T-helper 22 cell (primary cell): ENCODE measurements at places on chromosomes 7 and 10.
A peak's percentile ranks its signal among the peaks of the same experiment; 100 is the strongest.

- DNase-seq = no peak
Measured at GRCh38 chr10:37711617-37712488, 145.6 kb downstream of the ZNF248 start.

- no peak for DNase-seq
Measured at GRCh38 chr10:86232644-86233043, 134.0 kb downstream of the GRID1 start.

- DNase-seq = no peak
Measured at GRCh38 chr7:38819463-38819862, 89.5 kb downstream of the VPS41 start.

GRCh38 chr7:121337398-121337797 is 8.6 kb downstream of the WNT16 start:
- DNase-seq = no peak

GRCh38 chr10:70784471-70784870 is 706 bp downstream of the TBATA start:
- no peak for DNase-seq

GRCh38 chr7:127782075-127782474 is 130.1 kb downstream of the SND1 start:
- DNase-seq = no peak

DNA sequence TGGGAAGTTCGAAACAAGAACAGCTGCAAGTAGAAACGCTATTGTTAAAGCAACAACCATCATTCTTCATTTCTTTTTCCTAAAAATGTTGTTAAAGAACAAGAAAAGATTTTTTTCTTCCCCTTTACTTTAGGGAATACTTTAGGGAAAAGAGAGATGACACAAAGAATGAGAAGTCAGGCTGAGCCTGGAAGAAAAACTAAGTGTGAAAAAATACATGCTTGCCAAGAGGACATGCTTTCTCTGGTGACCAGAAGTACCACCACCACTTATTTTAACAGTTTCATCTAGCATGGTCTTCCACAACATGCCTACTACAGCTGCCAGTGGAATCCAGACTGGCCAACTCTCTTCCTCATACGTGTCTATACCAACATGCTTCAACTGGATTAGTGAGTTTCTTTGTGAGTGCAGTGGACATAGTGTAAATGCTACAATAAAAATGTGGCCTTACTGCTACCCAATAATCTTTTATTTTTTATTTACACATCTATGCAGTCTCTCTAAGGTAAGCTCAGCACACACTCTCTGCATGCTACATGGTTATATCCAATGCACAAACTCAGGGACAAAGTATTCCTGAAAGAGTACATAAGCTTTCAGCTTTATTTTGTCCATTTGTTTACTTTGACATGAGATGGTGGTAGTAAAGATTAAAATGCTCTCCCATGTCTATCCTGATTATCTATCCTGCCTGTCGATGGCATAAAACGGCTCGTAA is 196.2 kb downstream of the TAX1BP1 start:
- DNase-seq = no peak

DNA sequence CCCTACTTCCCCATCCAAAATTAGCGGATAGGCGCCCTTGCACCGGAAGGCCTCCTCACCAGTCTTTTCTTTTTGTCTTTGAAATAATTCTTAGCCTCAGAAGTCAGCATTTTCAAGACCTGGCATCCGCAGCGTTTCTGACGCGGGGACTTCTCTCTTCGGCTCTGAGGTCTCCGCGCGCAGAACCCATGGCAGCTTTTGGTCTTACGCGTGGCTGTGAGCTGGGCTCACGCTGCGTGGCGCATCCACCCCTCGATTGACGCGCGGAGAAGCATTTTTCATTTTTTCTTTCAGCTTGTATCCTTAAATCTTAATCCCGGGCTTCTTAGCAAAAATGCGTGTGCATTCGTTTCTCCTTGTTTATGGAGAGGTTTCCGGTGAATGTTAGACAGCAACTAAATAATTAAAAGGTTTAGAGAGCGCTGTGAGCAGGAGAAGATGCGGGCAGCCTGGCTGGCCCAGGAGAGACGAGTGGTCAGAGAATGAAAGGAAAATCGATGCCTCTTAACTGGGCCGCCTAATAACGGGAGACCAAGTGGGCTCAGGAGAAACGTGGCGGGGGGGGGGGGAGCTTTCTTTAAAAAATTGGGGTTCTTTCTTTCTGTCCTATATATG is 2.0 kb upstream of the GATA3 start:
- no peak for DNase-seq

- no peak for DNase-seq
Measured at GRCh38 chr10:77869626-77870420, 56.7 kb downstream of the DLG5 start.

- no peak for DNase-seq
Measured at GRCh38 chr7:155867734-155868400, 55.6 kb upstream of the SHH start.

- no peak for DNase-seq
Measured at GRCh38 chr10:31932838-31933237, 4.2 kb upstream of the ARHGAP12 start.

DNA sequence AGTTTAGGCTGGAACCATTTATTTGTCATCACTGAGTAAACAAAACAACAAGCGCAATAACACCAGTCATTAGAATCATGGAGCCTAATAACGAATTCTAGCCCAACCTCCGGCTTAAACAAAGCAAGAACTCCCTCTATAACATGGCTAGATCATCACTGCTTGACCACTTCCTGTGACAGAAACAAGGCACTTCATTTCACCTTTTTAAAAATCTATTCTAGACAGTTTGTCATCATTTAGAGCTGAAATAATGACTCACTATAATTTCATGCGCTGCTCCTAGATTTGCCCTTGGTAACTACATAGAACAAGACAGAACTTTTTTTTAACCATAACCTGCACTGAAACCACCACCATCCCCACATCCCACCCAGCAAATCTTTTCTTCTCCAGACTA is 81.3 kb downstream of the OSBPL3 start:
- DNase-seq = no peak

DNA sequence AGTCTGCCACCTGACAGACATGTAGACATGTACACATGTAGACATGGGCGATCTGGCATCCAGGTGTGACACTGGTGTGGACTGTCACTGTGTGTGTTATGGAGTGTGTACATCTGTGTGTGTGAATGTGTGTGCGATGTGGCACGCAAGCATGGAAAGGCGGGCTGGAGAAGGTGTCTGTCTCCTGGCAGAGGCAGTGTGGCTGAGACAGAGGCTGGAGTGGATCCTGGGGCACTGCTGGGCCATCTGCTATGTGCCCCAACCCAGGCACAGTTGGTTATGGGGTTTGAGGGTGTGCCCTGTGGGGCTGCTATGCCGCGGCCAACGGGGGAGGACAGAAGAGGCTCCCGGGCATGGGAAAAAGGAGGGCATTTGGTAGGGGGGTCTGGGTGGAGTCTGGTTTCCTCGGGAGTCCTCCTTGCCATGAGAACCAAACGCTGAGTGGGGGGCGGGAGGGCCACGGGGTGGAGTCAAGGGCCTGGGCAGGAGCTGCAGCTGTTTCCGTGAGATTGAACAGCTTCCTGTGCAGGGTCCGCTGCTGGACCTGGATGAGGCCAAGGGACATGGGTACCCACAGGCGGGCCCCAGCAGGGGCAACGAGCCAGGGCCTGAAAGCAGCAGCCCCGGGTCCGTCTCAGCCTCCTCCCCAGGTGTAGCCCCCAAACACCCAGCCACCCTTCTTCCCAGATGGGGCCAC is 1.3 kb downstream of the ELN start:
- no peak for DNase-seq

DNA sequence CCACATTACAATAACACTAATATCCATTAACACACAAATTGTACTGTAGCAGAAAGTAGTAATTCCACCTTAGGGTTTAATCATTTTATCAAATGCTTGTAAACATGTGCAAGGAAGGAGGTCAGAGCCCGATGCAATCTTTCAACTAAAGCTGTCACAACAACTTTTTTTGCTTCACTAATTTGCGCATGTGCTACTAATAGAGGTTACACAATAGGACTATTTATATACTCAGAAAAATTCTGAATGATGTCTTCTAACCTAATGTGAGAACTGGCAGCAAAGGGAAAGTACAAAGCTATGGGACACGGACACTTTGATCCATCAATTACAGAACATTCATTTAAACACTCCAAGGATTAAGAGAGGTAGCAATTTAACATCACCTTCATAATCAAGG is 244.4 kb downstream of the CHCHD3 start:
- no peak for DNase-seq

DNA sequence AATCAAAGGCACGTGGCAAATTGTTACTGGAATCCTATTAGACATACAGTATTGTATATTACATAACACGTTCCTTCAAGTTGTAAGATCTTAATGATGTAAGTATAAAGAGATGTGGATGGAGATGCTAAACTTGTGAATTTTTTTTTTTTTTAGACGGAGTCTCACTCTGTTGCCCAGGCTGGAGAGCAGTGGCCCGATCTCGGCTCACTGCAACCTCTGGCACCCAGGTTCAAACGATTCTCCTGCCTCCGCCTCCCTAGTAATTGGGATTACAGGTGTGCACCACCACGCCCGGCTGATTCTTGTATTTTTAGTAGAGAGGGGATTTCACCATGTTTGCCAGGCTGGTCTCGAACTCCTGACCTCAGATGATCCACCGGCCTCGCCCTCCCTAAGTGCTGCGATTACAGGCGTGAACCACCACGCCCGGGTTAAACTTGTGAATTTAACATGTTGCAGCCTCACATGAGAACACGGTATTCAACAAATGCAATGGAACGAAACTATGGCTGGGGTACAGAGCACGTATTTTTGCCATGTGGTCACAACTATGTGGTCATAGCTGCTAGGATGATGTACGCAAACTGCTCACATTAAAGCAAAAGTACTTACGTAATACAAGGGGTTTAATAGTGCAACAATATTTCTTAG is 818 bp upstream of the SUPV3L1 start:
- DNase-seq = peak; percentile 41

GRCh38 chr7:17690030-17690429 is 250.3 kb downstream of the SNX13 start:
- DNase-seq = no peak

DNA sequence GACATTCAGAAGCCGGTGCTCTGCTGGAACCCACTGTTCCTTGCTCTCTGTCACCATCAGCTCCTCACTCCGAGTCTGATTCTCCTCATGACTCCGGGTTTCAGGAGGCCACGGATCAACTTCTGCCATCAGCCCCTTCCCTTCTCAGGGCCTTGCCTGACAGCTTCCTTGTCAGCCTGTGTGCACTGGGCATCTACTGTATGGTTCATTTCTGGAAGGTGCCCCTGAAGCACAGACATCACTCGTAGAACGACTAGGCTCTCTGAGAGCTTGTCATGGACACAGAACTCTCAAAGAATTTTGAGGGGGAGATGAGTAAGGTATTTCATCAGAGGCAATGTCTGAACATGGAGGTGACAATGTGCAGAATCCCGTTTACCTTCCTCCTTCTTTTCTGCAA is 396.1 kb downstream of the TNS3 start:
- DNase-seq = no peak

DNA sequence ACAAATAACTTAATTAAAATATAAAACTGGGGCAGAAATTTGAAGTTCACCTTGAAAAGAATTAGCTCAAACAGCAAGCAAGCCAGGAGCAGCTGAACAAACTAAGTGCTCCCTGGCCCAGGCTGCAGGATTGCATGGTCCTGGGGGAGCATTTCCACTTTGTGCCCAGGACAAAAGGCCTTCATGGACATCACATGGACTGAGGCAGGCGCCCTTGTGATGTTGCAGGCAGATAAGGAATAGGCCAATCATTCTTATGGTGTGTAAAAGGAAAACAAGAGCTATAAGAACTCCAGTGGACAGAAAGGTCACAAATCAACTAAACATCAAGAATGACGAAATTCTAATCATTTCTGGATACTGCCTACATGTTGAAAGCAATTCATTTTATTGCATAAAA is 17.5 kb upstream of the TECTB start:
- DNase-seq = no peak

GRCh38 chr10:119896937-119897770 is 4.6 kb downstream of the SEC23IP start:
- DNase-seq = no peak

DNA sequence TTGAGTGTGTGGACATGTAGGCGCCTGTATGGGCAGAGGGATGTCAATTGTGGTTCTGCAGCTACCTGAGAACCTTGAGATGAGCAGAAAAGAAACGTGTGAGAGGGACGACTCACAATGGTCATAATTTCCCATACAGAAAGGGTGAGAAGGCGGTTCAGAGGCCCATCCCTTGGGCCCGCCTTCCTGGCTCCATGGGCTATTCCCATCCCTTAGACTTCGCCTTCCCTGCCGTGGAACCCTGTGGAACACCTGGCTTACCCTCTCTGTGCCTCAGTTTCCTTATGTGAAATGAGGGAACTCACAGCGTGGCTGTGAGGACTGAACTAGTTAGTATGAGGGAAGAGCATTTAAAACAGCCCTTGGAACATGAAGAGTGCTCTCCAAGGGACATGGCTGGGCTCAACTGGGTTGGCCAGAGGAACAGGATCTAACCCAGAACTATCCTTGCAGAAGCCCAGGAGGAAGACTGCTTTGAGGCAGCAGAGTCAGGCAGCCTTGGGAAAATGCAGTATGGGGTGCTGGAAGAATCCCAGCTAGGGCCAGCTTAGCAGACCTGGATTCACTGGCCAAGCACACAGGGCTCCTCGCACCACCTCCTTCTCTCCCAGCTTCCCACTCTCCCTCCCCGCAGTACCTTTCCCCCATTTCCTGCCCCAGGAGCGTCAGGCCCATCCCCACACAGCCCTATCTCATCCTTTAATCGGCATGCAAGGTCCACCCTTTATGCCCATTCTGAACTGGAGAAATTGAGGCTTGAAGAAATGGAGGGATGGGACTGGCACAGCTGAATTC is 11.1 kb upstream of the ZMIZ1 start:
- no peak for DNase-seq

DNA sequence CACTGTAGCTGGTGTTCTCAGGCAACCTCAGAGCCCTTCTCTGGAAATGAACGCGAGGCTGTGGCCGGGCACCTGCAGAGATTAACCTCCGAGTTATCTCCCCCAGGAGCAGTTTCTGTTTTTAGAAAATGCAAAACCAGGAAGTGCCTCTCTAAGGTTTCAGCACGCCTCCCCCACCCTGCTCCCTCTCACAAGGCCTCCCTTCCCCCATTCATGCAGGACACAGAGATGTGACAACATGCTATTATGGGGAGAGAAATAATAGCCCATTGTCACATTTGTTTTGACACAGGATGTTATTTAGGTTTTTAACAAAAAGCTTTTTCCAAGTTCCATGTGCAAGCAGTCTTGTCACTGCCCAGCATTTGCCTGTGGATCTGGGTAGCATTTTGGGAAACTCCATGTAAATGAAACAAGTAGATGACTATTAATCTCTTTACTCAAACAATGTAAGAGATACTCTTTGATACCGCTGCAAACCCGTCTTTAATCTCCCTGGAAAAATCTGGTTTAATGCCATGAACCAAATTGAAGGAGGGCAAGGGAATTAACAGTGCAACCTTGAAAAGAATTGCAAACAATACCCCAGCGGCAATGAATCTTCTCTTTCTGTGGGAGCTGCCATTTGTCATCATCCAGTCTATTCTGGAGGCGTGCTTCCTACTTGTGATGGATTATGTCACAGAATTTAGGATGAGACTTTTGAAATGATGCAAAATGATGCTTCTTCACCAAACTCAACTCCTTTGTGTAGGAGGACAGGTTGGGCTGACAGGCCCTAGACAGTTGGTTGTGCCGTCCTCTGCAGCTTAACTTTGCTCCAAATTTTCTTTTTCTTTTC is 86.5 kb upstream of the NMT2 start:
- DNase-seq = no peak
